CD4-positive, CD25-positive, alpha-beta regulatory T cell (primary cell): ENCODE measurements at places on chromosomes 16 and 17.
A peak's percentile ranks its signal among the peaks of the same experiment; 100 is the strongest.

- DNase-seq = no peak
Observed at GRCh38 chr16:14415291-14415690, 214.8 kb downstream of the PARN start.

DNA sequence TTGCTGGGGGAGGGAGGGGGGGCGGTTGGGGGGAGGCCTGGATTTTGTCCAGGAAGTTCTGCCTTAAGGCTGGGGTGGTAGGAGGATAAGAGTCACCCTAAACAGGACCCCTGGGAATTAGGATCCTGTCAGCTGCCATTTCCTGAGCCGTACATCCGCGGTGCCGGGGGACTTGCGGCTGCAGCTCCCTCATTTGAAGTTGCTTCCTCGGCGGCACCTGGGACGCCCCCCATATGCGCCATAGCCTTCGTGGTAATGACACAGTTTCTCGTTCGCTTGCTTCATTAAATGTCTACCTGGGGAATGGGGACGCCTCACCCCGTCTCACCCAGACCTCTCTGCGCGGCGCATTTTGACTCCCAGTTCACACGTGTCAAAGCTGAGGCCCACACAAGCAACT, 55.1 kb upstream of the PABPN1L start:
- DNase-seq = no peak

DNA sequence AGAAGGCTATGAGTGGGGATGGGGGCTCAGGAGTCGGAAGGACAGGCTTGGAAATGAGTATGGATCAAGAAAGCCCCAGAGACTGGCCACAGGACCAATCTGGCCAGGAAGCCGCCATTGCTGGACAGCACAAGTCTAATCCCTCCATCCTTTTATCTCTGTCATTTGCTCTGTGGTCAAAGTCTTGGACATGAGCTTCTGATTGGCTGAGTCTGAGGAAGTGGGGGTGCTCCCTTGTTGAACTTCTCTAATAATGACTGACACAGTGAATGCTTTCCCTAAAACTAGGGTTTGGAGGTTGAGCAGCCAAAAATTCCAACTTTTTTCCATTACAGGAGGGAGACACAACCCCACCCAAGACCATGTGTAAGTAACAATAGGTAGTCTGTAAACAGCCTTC, 97.4 kb downstream of the MARF1 start:
- DNase-seq = no peak

GRCh38 chr17:64491034-64491860, 5.6 kb downstream of the POLG2 start:
- DNase-seq = peak; percentile 76

- no peak for DNase-seq
Observed at GRCh38 chr17:76633628-76634328, 9.8 kb downstream of the ST6GALNAC1 start.

DNA sequence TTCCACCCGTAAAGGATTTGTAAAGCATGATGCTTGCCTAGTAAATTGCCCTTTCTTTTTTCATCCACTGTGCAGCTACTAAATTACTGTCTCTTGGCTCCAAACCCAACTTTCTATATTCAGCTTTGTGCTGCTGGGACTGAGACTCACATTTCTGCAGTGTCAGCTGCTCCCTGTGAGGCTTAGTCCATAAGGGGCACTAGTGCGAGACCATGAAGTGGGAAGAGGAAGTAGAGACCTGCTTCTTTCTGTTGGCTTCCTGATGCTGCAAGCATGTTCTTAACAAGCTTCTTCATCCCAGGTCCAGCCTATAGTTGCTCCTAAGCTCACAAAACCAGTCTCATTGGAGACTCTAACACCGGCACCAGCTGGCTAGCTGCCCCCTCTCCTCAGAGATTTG, 74.9 kb upstream of the HS3ST2 start:
- no peak for DNase-seq

- DNase-seq = peak; percentile 32
Observed at GRCh38 chr17:28725166-28725659, 820 bp downstream of the TLCD1 start.

DNA sequence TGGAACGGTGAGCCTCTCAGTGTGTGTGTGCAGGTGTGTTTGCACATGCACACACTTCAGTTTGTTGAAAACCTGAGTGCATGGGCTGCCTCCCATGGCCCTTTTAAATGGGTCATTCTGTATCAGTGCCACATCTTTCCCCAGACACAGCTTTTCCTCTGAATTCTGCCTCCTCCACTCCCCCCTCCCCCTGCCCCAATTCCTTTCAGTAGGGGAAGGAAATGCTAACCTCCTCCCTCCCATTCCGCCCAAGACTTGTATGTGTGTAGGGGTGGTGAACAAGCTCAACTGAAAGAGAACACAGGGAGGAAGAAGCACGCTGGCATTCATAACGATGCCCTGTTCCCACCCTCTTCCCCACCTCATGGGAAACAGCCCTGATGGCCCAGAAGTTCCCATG, 34.3 kb downstream of the C17orf75 start:
- DNase-seq = no peak

DNA sequence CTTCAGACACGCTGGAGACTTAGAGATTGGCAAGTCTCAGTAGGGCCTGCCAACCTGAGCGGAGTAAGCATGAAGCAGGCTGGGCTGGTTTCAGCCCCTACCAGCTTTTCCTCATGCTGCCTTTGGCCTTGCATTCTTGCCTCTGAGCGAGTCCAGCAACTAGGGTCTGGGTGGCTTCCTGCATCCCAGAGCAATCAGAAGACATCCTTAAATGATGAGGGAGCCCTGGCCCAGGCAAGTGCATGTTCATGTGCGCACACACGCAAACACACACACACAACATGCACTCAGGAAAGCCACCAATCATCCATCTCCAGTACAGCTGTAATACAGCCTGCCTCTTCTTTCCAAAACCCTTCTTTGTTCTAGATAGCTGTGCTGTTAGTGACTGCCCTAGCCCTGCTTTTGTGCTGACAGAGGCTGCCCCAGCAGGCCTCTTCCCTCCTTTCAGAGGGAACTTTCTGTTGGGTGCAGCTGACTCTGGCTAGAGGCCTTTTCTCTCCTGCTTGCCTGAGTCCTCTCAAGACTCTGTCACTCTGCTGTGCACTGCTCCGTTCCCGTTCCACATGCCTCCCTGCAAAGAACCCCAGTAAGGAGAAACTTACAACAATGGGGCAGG, 30.7 kb upstream of the TBX2 start:
- no peak for DNase-seq

GRCh38 chr17:2418572-2418971, 17.7 kb upstream of the MNT start:
- no peak for DNase-seq

DNA sequence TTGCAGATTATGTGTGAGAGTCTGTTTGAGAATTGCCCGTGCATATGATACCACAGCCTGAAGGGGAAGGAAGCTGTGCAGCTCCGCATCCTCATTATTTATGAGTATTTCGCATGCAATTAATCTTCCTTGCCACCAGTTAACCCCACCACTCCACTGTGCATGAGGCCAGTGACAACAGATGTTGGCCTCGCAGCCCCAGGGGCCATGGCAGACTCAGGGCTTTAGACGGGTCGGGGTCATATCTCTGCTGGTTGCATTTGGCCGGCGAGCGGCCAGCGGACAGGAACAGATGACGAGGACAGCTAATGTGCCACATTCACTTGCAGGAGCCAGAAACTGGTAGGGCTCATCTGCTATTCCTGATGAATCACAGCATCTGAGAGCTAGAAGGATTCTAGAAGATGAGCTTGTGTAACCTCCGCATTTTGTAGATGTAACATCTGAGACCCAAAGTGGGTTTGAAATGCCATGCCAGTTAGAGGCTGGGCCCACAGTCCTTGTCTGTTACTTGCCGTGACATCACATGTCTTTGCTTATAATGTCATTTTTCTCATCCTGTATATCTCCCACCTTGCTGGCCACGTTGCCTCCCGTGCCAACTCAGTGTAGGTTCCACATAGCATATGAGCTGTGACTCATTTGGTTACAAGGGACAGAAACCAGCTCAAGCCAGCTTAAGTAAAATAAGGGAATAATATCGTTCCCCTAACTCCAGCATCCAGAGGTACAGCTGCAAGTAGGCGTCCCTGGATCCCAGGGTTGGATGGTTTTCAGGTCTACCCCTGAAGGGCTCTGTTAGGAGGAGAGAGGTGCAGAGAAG, 137.2 kb downstream of the SNX29 start:
- no peak for DNase-seq

DNA sequence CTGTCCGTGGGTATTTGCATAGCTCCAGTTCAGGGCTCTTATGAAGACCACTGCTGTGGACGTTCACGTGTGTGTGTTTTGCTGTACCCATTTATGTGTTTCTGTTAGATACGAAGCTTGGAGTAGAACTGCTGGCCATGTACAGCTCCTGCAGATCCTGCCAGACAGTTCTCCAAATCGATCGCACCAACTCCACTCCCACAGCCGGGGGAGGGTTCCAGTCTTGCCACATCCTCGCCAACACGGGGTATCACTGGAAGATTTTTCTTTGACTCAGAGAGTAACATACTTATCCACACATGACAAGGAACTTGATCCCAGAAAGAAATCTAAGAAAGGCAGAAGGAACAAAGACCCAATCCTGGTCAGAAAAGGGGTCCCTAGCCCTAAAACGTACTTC, 37.4 kb downstream of the TMEM186 start:
- no peak for DNase-seq

- DNase-seq = no peak
Observed at GRCh38 chr17:57687642-57688041, 57.5 kb downstream of the CCDC182 start.

DNA sequence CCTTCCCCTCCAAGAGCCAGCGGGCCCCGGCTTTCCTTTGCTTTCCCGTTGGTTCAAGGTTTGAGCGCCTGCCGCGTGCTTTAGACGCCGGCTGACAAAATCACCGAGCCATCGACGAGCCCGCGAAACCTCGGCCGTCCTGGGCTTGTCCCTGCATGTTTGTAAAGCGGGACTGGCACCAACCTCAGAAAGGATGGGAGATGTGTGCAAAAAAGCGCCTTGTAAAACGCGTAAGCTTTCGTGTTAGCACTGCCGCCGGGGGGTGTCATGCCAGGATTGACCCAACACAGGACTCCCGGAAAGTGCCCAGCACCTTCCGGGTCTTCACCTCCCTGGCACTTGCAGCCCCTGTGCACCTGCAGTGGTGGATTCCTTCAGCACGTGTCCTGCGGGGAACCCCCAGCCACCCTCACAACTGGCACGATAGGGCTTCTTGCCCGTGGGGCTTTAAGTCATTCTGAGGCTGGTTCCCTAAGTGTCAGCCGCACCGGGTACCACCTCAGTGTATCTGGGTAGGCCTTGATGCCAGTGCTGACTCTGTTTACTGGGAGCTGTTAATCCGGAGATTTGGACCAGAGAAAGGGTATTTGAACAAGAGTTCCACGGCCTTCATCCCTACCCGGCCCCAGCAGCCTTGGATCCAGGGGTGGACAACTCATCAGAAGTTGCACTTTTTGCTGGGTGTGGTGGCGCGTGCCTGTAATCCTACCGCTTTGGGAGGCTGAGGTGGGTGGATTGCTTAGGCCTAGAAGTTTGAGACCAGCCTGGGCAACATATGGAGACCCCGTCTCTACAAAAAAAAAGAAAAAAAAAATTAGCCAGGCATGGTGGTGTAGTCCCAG, 817 bp downstream of the NDUFAF8 start:
- DNase-seq = peak; percentile 19

DNA sequence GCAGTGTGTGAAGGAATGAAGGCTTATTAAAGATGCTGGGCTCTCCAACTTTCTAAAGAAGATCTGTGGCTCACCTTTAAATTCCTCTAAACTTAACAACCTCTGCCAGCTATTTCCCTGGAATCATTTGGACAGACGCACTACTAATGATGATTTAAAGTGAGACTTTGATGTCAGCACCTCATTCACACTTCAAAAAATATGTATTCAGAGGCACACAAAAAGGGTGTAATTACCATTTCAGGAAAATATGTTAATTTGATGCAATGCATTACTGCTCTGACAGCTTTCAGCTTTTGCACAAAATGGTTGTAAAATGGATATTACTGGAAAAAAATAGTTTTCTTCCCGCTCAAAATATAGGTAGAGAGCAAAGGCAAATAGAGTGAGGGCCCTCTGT, 423.9 kb upstream of the ASIC2 start:
- no peak for DNase-seq

- DNase-seq = no peak
Observed at GRCh38 chr17:55063885-55064874, 95.6 kb downstream of the STXBP4 start.

- DNase-seq = no peak
Observed at GRCh38 chr16:3252967-3253366, 3.5 kb downstream of the MEFV start.

GRCh38 chr17:1563786-1564613, 1.4 kb upstream of the PITPNA start:
- DNase-seq = no peak
